ENCODE measurements at places on chromosomes 11 and 22. TPM values are rescaled to one million over a fixed set of nuclear protein-coding genes. Genes with fewer than 3 reads are reported as not detected.

- DNase-seq = no peak
These were observed 4.8 kb upstream of the ARHGEF12 start for GRCh38 chr11:120331301-120331996.

DNA sequence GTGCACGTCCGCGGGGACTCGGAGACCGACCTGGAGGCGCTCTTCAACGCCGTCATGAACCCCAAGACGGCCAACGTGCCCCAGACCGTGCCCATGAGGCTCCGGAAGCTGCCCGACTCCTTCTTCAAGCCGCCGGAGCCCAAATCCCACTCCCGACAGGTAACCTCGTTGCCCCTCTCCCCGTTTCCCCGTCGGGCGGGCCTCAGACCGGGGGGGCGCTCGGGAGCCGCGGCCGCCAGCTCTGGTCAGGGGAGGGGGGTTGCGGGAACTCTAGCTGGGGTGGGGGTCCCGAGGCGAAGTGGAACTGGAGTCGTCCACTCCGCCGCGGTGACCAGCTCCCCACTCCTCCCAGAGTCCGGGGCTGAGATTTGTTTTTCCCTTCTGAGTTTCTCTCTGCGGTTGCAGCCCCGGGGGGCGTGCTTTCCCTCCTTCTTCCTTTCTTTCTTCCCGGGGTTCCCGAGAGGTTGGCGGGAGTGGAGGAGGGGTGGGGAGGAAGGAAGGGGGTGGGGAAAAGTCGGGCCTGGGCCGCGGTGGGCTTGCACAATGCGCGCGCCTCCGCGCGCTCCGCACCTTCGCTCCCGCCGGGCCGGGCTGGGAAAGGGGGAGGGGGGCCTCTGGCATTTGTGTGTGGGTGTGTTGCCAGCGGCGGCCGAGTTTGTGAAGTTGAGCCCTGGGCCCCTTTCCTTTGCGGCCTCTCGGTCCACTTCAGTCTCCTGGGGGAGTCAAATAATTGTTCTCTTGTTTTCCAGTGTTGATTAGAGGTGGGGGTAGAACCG lies 952 bp downstream of the YAP1 start:
- peak; percentile 14 for DNase-seq

DNA sequence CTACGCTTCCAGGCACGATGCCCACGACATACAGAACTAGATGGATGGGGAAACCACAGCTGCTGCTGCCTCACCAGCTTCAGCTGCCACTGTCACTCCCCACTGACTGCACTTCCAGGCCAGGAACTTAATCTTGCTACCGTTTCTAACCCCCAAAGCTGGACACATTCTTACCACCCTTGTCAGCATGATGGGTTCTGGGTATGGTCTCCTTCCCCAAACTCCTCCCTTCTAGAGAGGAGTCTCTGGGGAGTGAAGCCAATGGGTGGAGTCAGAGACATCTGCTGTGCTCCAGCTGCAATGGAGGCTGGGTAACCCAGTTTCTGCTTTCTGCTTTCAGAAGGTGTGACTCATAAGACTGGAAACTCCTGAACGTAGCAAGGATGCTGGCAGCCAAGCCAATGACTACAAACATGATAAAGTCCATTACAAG lies 87.0 kb upstream of the THY1 start:
- DNase-seq = peak; percentile 28

- DNase-seq = no peak
These were observed 2.4 kb downstream of the HPS4 start for GRCh38 chr22:26481112-26481693.

DNA sequence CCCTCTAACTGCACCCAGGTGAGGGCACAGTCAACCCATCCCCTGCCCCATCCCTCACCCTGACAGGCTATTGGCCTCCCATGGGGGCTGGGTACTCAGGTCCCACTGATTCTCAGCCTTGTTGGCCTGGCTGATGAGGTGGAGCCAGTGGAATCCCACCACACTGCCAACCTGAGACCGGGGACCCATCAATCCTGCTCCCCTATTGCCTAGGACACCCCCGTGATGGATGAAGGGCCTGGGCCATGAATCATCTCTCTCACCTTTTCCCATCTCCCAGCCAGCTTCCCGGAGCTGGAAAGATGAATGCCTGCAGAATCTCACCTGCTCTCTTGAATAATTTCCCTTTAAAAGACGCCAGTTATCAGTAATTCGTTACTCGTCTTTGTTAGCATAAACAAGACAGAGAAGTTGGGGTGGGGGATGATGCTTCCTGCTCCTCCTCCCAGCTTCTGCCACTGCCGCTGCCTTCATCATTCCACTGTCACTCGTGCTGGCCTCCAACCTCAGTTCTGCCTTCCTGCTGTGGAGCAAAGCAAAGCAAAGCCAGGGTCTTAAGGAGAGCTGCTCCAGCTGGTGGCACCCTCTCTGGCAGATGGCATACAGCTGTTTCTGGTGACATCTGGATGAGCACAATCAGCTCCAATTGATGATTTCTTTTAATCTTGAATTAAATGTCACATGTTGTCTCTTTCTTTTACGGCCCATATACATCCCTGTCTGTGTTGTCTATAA lies 204.0 kb upstream of the NECTIN1 start:
- DNase-seq = no peak

DNA sequence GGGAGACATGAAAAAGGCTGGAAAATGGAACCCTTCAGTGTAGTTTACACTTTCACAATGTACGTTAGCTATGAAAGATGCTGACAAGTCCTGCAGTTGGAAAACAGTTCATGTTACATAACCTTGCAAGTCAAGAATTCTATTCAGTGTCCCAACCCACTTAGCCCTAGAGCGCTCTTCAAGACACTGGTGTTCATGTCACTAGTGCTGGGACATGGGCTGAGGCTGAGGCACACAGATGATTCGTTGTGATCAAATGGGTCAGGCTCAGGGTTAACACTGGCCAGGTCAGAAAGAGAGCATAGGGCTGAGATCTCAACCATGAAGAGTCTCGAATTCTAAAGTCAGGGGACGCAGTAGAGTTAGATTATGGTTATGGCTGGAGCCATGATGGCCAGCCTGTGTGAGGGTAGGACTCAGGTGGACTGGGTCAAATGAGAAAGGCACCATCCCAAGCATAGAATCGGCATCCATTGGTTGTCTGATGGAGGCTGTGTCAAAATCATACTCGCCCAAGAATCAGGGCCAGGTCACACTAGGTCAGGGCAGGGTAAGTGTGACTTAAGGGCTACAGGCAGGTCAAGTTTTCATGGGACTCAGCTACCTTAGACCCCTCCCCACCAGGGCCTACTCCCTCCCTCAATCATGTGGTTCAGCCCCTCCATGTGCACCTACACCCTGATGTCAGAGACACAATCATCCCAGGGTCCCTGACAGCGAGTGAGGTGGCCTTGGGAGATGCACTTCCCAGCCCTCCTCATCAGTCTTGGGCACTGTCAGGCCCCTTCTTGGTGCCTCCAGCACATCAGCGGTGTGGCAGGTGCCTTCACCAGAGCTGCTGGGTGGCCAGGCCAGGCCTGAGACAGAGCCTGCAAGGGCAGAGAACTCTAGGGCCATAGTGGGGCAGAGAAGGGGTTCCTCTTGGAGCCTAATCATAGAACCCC lies 20.2 kb downstream of the IGLL5 start:
- no peak for DNase-seq

DNA sequence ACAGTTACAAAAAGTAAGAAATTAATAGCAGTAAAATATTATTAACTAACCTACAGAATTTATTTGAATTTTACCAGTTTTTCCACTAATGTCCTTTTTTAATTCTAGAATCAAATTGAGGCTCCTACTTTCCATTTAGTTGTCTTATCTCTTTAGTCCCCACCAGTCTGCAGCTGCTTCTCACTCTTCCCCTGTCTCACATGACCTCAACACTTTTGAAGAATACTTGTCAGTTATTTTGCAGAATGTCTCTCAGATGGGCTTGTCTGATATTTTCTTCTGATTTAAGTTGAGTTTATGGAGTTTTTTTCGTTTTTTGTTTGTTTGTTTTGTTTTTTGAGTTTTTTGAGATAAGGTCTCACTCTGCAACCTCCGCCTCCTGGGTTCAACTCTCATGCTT lies 74.3 kb upstream of the ADORA2A start:
- no peak for DNase-seq

SAA4 gene
- total RNA-seq = not detected

TMEM223 gene
- total RNA-seq = 11.3 TPM

CBLIF gene
- not detected for total RNA-seq

YPEL1 gene
- total RNA-seq = 2.4 TPM

OR2D2 gene
- total RNA-seq = not detected
